Adipose tissue (tissue), 3 donors: ENCODE measurements at places on chromosomes 3 and 15. TPM values are rescaled to one million over a fixed set of nuclear protein-coding genes. Genes with fewer than 3 reads are reported as not detected.

The MYZAP gene
- polyA plus RNA-seq = 8.1 TPM

The COMMD2 gene
- 13.3 TPM for polyA plus RNA-seq

The C3orf20 gene
- not detected for polyA plus RNA-seq

The PLCH1 gene
- 0.13 TPM for polyA plus RNA-seq

The CTXN2 gene
- polyA plus RNA-seq = not detected

The CHP1 gene
- polyA plus RNA-seq = 38.0 TPM

The RTP3 gene
- not detected for polyA plus RNA-seq

The GP5 gene
- not detected for polyA plus RNA-seq

The IL17RB gene
- 3.5 TPM for polyA plus RNA-seq

The OR5K2 gene
- polyA plus RNA-seq = not detected

The LDHAL6B gene
- 0.03 TPM for polyA plus RNA-seq

The GALNT15 gene
- polyA plus RNA-seq = 48.2 TPM

The IFT57 gene
- polyA plus RNA-seq = 18.1 TPM

The MEIS2 gene
- 9.0 TPM for polyA plus RNA-seq

The GP9 gene
- polyA plus RNA-seq = not detected

The SYNM gene
- 3.4 TPM for polyA plus RNA-seq

The SLC22A13 gene
- polyA plus RNA-seq = 0.06 TPM

The FGD5 gene
- polyA plus RNA-seq = 3.4 TPM

The HAUS2 gene
- 8.1 TPM for polyA plus RNA-seq

The SKOR1 gene
- polyA plus RNA-seq = not detected

The NANOGP8 gene
- not detected for polyA plus RNA-seq

The GOLGA6L4 gene
- polyA plus RNA-seq = 2.5 TPM

The GLDN gene
- 2.5 TPM for polyA plus RNA-seq

The CHRFAM7A gene
- 1.4 TPM for polyA plus RNA-seq

The NPAP1 gene
- not detected for polyA plus RNA-seq

The ECE2 gene
- polyA plus RNA-seq = not detected

The ZNF770 gene
- polyA plus RNA-seq = 9.4 TPM

The FOXB1 gene
- not detected for polyA plus RNA-seq

The IL5RA gene
- polyA plus RNA-seq = not detected

The SLC35G2 gene
- polyA plus RNA-seq = 16.4 TPM

The TRIM71 gene
- 0.01 TPM for polyA plus RNA-seq

The SI gene
- not detected for polyA plus RNA-seq

The CHST13 gene
- polyA plus RNA-seq = 0.94 TPM

The XIRP1 gene
- 0.37 TPM for polyA plus RNA-seq

The WDR49 gene
- not detected for polyA plus RNA-seq

The PDCD7 gene
- 16.2 TPM for polyA plus RNA-seq

The STARD9 gene
- polyA plus RNA-seq = 15.0 TPM

The ST8SIA2 gene
- polyA plus RNA-seq = not detected

The COLQ gene
- 0.61 TPM for polyA plus RNA-seq

The MME gene
- polyA plus RNA-seq = 39.8 TPM

The ABHD17C gene
- polyA plus RNA-seq = 4.5 TPM

The ZNF621 gene
- 11.2 TPM for polyA plus RNA-seq

The RASSF1 gene
- 44.6 TPM for polyA plus RNA-seq

The PPP1R14D gene
- 1.2 TPM for polyA plus RNA-seq

The CYP1A2 gene
- 0.07 TPM for polyA plus RNA-seq

The COL7A1 gene
- polyA plus RNA-seq = 1.4 TPM

The CLDN11 gene
- polyA plus RNA-seq = 2.0 TPM

The TGM5 gene
- 0.06 TPM for polyA plus RNA-seq

The CD96 gene
- polyA plus RNA-seq = 4.9 TPM

The ERICH6 gene
- not detected for polyA plus RNA-seq
